ENCODE measurements at places on chromosomes 1 and 21.

DNA sequence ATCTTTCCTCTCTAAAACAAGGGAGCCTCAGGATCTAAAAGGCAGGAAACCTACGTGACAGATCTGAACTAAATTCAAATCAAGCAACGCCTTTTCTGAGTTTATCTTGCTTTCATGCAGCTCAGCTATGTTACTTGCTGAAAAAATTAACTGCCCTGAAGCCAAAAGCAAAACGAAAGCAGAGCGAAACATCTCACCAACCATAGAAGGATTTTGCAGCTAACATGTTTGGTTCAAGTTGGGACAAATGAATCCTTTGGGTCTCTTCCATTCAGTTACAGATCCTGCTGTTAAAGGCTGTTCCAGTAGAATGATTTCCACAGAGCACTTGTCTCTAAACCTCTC is 482 bp downstream of the SLC2A5 start:
- DNase-seq = no peak

DNA sequence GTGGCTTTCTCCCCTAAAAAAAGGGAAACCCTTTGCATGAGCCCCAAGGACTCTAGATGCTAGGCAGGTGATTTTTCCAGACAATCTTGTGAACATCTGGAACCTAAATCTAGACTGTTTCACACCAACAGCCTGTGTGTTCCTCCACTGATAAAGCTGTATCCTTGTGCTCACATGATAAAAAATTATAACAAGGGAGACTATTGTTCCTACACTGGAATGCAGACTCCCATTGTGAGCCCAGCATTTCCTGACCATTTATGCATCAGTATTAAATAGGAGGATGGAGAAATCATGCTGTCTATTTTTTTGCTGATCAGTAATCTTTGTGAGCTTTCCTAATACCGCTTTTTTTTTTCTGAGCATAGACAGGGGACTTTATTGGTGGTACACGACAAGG is 52.5 kb downstream of the ZNF697 start:
- DNase-seq = no peak

- DNase-seq = no peak
These were observed 309.9 kb upstream of the PRMT6 start for GRCh38 chr1:106746448-106747085.

DNA sequence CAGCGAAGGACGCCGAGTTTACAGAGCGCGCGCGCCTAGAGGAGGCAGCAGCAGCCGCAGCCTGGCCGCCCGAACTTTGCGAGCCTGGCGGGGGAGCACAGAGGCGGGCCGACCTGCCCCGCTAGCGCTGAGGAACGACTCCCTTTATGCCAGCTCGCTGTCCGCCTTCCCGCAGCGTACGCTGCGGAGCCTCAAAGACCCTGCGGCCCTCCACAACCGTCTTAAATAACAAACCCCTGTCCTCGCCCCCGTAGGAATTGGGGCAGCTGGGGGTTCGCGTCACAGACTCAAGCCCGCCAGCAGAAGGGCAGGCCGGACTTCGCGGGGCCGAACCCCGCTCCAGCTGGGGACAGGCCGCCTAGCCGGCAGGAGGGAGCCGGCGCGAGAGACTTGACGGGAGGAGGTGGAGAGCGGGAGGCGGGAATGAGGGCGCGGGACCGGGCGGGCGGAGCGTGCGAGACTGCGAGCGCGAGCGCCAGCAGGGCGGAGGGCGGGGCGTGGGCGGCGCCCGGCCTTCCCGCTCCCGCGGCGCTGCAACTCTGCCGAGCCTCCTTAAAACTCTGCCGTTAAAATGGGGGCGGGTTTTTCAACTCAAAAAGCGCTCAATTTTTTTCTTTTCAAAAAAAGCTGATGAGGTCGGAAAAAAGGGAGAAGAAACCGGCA is 1.8 kb upstream of the CDKN2C start:
- DNase-seq = peak; percentile 80

DNA sequence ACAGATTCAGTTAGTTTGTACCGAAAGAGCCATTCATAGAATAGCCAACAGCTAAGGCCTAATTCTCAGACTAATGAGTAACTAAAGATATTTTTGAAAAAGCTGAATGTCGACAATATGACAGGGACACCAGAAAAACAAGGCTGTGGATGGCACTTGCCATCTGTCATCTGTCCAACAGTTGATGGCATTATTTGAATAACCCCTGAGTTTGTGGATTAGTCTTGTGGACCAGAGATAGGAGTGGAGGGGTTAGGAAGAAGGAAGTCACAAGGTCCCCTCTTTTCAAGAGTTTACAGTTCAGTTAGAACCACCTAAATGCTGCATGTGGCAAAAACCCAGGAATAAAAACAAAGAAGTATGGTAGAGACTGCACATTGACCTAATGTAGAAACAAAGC is 356.5 kb upstream of the DUSP10 start:
- DNase-seq = no peak

GRCh38 chr1:77961392-77961791 is 17.5 kb downstream of the FUBP1 start:
- no peak for DNase-seq

DNA sequence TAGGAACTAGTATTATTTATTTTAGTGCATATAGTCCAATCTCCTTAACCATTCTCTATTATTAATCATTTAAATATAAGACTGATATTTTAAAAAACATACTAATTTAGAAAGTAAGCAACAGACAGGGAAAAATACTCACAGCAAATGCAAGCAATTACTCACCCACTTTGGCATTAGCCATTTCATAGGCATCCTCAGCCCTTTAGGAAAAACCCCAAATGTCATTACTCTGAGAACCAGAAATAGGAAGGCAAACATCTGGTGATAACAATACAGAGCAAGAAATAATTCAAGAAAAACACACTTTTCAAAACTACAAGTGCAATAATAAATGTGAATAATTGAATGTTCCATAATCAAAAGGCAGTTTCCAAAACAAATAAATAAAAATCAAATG is 545.1 kb downstream of the PLPP3 start:
- DNase-seq = no peak

- no peak for DNase-seq
These were observed at the start of gene BATF3 for GRCh38 chr1:212699625-212700222. TSS of gene BATF3 (minus strand) at chr1:212699840. CDS start at chr1:212699762, 78 bp downstream.

DNA sequence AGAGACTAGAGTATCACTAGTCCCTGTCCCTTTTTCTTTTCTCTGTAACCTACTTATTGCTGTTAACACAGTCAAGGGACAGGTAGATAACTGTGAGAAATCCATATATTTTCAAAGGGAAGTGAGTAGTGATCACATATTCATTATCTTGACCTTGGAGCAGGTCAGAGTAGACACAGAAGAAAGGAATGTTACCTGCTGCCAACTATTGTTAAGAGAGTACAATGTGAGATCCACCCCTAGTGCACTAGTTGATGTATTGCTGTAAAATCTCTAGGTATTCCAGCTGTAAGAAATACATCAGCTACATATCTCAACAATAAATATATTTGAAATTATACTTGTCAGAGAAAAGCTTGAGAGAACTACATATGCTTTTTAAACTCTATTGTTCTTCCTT is 68.7 kb upstream of the ADGRL2 start:
- no peak for DNase-seq

- DNase-seq = no peak
These were observed 14.5 kb downstream of the RBBP5 start for GRCh38 chr1:205107327-205107726.

- DNase-seq = no peak
These were observed 47.0 kb downstream of the MT1HL1 start for GRCh38 chr1:236957235-236957634.

- no peak for DNase-seq
These were observed 30.3 kb downstream of the TSNAX start for GRCh38 chr1:231558708-231559185.

DNA sequence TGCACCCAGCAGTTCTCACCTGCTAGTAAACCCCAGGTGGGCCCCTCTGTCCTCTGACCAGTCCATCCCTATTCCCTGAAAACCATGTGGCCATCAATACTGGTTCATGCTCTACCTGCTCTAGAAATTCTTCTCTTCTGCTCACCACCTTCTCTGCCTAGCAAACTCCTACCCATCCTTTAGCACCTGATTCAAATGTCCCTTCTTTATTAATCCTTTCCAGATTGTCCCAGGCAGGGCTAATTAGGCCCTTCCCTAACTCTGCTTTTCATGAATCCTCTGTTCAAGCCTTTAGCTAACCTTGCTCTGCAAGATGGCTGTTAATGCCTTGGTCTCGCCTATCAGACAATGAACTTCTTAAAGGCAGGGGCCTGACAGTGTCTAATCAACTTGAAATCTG is 62.1 kb upstream of the TRABD2B start:
- no peak for DNase-seq

GRCh38 chr1:194362327-194362726 is 1175.9 kb upstream of the B3GALT2 start:
- no peak for DNase-seq

GRCh38 chr1:59499943-59500569 is 203.2 kb downstream of the FGGY start:
- DNase-seq = no peak

DNA sequence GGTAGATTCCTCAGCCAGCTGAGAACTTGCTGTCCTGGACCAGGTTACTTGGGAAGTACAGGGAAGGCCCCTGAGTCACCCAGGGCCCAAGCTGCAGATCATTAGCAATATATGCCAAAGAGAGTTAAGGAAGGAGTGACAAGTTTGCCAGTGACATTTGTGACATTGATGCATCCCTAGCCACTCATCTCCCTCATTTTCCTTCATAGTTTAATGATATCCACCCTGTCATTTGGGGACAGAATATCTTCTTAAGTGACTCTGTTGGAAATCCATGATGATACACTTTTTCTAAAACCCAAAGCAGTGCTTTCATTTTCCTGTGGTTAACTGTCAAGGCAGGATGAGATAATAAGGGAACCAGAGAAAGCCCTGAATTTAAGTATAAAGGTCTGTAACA is 3.2 kb downstream of the TNN start:
- DNase-seq = no peak

- DNase-seq = no peak
These were observed 7.3 kb downstream of the TRAF5 start for GRCh38 chr1:211333906-211334305.

GRCh38 chr1:233561708-233562426 is 52.0 kb upstream of the KCNK1 start:
- no peak for DNase-seq

DNA sequence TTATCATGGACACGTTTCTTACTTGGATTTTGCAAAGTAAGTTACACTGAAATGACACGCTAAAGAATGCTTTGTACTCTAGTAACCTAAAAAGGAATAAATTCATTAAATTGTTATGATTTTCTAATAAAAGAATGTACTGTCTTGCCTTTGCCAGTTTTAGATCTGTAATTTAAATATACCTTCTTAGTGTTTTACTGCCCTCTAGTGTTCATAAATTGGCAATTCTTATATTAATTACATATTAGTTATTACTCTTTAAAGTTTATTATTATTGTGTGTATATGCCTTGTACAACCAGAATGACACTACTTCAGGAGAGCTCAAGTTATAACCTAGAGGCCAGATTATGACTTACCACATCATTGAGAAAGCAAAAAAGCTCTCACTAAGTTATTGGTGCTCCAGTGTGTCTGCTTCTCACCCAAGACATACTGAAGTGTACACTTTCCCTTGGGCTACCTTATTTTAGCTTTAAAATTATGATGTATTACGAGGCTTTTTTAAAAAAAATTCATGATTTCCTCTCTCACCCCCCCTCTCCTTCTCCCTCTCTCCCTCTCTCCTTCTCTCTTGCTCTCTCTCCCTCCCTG is 169.9 kb downstream of the HS2ST1 start:
- DNase-seq = peak; percentile 28

GRCh38 chr1:32341971-32342370 is 5.9 kb upstream of the MARCKSL1 start:
- DNase-seq = no peak

DNA sequence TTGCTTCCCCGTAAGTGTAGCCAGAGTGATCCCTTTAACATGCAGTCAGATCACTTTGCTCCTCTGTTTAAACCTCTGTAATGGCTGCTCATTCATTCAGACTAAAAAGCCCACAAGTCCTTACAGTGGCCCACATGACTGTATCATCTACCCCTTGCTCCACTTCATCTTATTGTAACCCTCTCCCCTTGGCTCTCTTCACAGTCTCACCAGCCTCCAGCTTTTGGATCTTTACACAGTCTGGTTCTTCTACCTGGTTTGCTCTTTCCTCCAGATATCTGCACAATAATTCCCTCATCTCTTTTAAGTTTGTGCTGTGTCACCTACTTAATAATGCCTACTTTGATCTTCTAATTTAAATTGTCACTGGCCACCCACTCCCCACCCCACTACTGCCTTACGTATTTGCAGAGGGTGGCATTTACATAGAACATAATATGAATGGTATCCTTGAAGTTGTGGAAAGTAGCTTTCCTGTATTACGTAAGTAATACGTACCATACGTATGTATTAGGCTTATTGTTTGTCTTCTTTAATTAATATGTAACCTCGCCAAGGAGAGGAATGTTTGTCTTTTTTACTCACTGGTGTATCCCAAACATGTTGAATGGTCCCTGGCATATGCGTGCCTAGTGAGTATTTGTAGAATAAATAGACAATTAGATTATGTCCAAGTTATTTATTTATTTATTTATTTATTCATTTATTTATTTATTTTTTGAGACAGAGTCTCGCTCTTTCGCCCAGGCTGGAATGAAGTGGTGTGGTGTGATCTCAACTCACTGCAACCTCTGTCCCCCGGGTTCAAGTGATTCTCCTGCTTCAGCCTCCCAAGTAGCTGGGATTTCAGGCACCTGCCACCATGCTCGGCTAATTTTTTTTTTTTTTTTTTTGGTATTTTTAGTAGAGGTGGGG is 48.6 kb downstream of the TSNAX start:
- no peak for DNase-seq

DNA sequence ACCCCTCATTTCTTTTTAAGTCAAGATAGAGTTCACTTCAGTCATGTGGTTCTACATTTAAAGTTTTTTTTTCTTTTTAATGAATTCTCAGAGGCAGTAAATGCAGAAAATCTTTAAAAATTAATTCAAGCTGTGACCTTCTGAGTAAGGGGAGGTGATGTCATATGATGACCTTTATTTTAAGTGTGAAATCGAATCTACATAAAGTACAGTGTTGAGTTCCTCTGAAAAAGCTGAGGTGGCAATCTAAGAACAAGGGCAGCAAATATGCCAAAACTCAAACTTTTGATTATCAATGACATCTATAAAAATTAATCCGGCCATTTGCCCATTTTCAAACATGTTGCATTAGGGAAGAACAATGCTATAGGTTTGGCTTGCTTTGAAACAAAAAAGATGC is 173.5 kb downstream of the CDC7 start:
- DNase-seq = no peak

- no peak for DNase-seq
These were observed 3.0 kb upstream of the TUFT1 start for GRCh38 chr1:151537112-151537511.

GRCh38 chr1:200237066-200237465 is 172.8 kb downstream of the ZNF281 start:
- DNase-seq = no peak

GRCh38 chr1:18941221-18942141 is 15.0 kb downstream of the IFFO2 start:
- DNase-seq = no peak
